ENCODE measurements at places on chromosomes 6 and 20. TPM values are rescaled to one million over a fixed set of nuclear protein-coding genes. Genes with fewer than 3 reads are reported as not detected.
A peak's percentile ranks its signal among the peaks of the same experiment; 100 is the strongest.

Gene LKAAEAR1
- total RNA-seq, result not detected

Gene DDO
- total RNA-seq, result 3.5 TPM

Gene GRM1
- total RNA-seq, result not detected

Gene HLA-F
- total RNA-seq, result 184 TPM

Gene ILRUN
- 57.6 TPM for total RNA-seq

Gene MYO6
- total RNA-seq, result 76.9 TPM

Gene RAET1G
- total RNA-seq, result not detected

DNA sequence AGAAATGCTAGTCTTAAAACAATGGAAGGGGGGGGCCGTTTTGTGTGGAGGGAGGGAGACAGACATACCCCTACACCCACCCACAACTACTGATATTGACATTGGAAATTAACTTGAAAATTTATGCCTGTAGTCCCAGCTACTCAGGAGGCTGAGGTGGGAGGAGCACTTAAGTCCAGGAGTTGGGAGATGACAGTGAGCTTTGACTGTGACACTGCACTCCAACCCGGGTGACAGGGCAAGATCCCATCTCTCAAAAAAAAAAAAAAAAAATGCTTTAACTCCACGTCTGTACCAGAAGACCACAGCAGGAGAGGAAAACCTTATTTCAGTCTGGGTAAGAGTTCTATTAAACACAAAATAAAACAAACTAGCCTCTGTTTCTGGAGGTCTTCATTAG lies 2.2 kb downstream of the TBC1D20 start:
- no peak for DNase-seq

GRCh38 chr6:126461045-126461444 lies 121.1 kb downstream of the CENPW start:
- DNase-seq, result no peak

- DNase-seq, result no peak
Measured at GRCh38 chr6:110664933-110665332, 150.3 kb downstream of the CDK19 start.

- peak; percentile 54 for DNase-seq
Measured at GRCh38 chr6:39273406-39273821, 40.8 kb downstream of the KCNK17 start.

- DNase-seq, result no peak
Measured at GRCh38 chr6:24743944-24744335, 25.0 kb upstream of the C6orf62 start.

GRCh38 chr6:112321941-112322424 lies 25.1 kb upstream of the RFPL4B start:
- no peak for DNase-seq

DNA sequence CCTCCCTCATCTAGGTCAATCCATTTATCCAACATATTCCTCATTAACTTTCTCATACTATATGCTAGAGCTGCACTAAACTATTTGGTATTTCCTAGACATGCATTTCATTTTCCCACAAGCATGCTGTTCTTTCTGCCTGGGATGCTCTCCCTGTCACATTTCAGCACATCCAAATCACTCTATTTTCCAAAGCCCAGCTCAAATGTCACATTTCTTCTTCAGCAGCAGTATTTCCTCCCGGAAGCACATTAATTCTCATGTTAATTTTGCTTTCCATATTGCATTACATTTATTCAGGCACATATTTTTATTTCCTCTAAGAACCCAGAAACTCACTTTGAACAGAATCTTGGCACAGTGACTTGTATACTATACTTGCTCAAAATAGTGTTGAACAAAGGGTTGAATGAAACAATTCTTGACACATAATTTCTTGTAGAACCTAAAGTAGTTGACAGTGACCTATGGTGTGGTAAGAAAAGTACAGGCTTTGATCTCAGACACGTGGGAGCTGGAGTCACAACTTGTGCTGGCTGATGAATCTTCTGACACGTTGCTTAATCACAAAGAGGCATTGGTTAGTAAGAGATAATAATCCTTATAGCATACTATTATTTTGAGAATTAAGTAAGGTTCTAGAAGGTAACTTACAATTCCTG lies 30.8 kb upstream of the CD2AP start:
- DNase-seq, result no peak

DNA sequence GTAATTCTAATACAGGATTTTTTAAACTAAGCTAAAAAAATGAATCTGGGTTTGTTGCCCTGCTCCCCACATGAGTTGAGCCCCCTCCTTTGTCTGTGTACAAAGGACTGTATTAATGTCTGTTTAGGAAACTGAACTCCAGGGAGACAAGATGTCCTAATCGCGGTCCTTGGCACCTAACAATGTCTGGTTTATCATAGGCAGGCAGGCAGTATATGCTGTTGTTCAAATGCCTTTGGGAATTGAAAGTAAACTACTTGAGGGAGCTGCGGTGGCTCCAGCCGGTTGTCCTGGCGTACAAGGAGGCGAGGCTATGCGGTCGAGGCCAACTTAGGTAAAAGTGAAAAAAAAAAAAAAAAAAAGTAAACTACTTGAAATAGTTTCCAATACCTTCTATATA lies 98.5 kb downstream of the TULP4 start:
- no peak for DNase-seq

GRCh38 chr20:63011798-63012197 lies 5.0 kb upstream of the BHLHE23 start:
- DNase-seq, result no peak

DNA sequence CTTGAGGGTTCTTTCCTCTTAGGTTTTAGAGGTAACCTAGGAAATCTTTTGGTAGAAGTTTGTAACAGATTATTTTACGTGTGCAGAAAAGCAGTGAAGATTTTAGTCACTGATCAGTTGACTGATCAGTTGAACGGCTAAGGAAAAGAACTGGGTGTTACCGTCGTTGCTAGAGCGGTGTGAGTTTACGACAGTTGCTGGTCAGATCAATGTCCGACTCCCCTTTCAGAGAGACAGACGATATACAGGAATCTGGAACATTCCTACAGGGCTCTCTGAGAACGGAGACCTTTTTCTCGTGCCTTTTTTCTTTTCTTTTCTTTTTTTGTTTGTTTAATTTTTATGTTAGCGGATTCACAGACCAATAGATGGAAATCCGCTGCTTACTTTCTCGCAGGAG lies 132.1 kb upstream of the ZNF184 start:
- DNase-seq, result no peak

DNA sequence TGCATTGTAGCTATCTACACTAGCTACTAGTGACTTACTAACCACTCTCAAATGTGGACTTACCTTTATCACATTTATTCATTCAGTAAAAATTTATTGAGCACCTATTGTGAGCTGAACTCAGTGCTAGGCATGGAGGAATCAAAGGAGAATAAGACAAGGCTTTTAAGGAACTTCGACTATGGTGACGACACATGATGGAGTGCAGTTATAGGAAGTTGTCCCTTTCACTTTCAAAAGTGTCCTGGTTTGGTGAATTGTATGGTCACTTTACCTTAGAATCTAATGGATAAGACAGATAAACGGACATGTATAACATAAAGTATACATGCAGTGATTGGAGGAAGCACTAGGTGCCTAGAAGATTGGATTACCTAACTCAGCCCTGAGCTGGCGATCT lies 4.3 kb downstream of the AKAP7 start:
- no peak for DNase-seq

GRCh38 chr6:114063956-114064355 lies 93.0 kb upstream of the HDAC2 start:
- DNase-seq, result no peak

GRCh38 chr20:46682063-46682821 lies 7.0 kb downstream of the TP53RK start:
- peak; percentile 14 for DNase-seq

- DNase-seq, result no peak
Measured at GRCh38 chr20:54431156-54431944, 44.0 kb upstream of the DOK5 start.

DNA sequence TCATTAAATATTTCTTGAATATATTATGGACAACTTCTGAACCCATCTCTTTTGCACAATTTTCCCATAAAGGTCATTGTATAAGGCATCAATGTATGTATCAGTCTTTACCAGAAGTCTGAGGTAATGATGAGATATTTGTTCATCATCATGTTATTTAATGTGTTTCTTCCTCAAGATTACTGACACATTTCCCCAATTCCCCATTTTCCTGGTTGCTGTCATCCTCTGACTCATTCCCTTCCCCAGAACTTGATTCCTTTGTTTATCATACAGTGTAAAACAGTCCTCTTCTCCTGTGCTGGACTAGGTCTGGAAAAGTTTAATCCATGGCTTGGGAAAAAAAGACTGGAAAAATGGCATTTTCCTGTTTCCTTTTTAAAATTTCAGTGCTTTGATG lies 107.9 kb upstream of the FLRT3 start:
- no peak for DNase-seq

DNA sequence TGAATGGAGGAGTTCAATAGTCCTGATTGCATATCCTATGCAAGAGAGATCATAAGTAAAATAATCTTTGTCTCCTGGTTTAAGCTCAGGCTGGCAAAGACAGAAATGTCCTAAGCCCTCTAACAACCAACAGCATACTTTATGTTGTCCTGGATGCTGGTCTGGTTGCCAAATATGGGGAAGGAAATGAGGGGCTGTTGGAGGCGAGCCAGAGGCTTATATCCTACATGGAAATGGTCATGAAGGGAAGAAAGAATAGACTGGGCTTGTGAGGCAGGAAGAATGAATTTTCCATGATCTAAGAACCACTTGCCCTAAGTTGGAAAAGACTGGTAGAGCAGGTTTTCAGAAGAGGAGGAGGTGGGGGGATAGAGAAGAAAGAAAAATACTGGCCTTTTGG lies 237.1 kb downstream of the SMOC2 start:
- no peak for DNase-seq

DNA sequence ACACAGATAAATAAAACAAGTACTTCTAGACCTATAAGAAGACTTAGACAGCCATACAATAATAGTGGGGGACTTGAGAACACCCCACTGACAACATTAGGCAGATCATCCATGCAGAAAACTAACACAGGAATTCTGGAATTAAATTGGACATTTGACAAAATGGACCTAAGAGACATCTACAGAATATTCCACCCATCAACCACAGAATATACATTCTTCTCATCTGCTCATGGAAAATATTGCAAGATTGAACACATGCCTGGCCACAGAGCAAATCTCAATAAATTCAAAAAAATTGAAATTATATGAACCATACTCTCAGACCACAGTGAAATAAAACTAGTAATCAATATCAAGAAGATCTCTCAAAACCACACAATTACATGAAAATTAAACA lies 44.3 kb upstream of the KIAA1586 start:
- DNase-seq, result no peak

DNA sequence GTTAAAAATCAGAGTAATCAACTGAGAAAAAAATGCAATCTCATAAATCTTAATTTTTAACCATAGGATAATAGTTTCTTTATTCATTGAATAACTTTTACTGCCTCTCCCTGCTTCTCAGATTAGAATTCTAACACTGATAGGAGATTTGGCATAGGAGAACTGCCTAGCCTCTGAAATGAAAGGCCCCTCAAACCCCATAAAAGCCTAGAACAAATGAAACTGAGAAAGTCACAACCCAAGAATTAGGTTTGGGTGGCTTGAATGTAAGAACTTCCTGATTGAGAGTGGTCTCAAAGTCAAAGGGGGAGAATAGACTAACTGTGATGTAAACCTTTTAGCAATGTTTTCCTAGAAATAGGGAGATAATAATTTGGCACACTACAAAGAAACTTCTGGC lies 52.2 kb downstream of the SAMD5 start:
- DNase-seq, result no peak
